ENCODE measurements at places on chromosomes 7 and 10. TPM values are rescaled to one million over a fixed set of nuclear protein-coding genes. Genes with fewer than 3 reads are reported as not detected.
A peak's percentile ranks its signal among the peaks of the same experiment; 100 is the strongest.

Gene SMKR1
- total RNA-seq: 2.3 TPM

Gene INHBA
- not detected for total RNA-seq

Gene CPVL
- not detected for total RNA-seq

Gene FOXI2
- total RNA-seq: not detected

Gene DLX5
- total RNA-seq: not detected

Gene FLNC
- total RNA-seq: 0.09 TPM

Gene DPYSL4
- total RNA-seq: 15.2 TPM

Gene TAS2R41
- total RNA-seq: not detected

Gene SORBS1
- total RNA-seq: 1.0 TPM

Gene KCNMA1
- total RNA-seq: 0.18 TPM

- no peak for DNase-seq
Observed at GRCh38 chr10:100303724-100304319, 17.3 kb upstream of the BLOC1S2 start.

DNA sequence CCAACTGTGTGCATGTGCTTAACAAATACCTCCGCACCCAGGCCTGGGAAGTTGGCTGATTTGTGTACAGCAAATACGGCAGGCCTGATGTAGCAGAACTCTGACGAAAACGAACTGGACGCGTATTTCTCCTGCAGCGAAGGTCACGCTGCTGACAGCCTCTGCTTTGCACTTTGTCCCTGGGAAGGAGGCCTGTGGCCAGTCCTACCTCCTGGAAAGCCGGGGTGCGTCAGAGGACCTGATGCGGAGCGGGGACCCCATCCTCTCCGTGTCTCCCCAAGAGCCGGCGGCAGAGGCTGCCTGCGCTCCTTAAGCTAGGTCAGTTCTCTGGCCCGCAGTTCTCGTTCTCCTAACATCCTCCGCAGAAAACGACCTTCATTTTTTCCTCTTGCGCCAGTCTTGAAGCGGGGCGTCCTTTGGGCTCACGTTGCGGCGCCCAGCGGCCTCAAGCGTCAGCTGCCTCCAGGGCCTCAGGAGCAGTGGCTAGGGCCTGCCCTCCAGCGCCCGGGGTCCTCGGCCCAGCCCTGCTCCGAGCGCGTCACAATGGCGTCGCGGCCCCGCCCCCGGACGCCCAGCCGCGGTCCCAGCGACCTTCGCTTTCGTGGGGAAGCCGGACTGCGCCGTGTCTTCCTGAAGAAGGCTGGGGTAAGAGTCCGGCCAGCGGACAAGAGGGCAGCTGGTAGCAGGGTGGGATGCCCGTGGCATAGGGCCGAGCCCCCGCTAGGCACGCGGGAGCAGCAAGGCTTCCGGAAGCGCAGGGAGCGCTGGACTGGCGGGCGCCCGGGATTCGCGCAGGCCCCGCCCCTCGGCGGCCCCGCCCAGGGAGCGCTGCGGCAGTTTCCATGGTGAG is at the start of gene ZNF487:
Gene ZNF487, plus strand, starts transcription at position 821 of the 850 bp plus-strand sequence. CDS start 38,703 bp downstream, outside the sequence.
- peak; percentile 92 for DNase-seq

DNA sequence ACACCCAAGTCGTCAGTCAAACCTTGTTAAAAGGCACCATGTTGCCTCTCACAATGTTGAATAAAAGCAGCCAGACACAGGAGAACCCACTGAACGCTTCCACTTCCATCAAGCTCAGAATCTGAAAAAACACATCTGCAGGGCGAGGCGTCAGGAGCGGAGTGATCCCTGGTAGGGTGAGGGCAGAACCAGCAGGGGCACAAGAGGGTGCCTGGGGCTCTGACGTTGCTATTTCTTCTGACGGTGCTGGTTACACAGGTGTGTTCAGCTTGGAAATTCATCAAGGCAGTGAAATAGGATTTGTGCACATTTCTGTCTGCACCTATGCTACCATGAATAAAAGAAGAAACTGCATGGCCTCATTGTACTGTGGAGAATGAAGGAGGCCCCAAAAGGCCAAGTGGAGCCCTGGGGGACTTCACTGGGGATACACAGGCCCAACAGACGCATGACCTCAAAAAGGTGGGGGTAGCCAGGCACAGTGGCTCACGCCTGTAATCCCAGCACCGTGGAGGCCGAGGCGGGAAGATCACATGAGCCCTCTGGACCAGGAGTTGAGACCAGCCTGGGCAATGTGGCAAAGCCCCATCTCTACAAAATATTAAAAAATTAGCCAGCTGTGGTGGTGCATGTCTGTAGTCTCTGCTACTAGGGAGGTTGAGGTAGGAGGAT is 19.2 kb upstream of the NCAPG2 start:
- DNase-seq: no peak

DNA sequence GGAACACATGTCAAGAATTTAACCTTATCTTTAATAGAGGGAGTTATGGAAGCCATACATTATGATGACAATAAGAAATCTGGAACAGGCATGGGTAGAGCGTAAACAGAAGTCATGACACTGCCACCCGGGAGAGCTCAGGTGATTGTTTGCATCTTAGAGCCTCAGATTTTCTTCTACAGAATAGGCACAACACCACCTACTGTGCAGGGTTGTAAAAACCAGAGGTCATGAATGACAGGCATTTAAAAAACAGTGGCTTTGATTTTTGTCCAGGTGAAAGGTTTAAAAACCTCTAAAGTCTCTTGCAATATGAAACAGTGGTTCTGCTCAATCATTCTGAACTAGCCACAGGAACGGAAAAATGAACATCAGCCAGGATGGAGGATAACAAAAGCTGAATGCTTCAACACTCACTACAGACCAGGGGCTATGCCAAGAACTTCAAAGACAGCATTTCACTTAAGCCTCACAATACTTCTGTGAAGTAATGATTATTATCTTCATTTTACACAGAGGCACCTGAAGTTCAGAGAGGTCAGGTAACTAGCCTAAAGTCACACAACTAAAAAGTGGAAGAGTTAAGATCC is 123.8 kb downstream of the SLC25A13 start:
- no peak for DNase-seq

GRCh38 chr7:136617176-136617575 is 251.3 kb upstream of the CHRM2 start:
- no peak for DNase-seq

DNA sequence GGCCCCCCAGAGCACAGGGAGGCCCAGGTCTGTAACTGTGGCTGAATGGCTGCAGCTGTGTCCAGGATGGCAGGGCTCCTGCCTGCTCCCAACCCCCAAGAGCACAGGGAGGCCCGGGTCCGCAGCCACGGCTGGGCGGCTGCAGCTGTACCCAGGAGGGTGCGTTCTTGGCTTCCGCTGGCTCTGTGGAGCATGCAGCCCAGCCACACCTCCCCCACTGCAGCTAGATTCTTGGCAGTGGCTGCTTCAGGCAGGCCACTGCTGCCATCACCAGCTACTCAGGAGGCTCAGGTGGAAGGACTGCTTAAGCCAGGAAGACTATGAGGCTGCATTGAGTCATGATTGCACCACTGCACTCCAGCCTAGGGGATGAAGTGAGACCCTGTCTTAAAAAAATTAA is 27.9 kb downstream of the C7orf25 start:
- DNase-seq: no peak

DNA sequence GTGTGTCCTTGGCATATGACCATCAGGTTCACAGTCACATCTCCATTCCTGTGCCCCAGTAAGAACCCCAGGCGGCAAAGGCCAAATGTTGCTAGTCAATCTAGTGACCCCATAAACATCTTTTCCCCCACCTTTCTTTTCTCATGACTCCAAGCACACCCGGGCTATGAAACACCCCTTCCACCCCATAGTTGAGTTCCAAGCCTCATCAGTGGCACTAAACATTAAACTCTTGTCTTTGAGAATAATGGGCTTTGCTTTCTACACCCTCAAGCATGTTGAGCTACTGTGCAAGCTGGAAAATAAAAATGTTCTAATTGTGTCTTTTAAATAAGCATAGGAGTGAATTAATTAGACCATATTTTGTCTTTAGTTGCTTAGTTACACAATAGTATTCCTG is 9.4 kb downstream of the ARID5B start:
- no peak for DNase-seq

DNA sequence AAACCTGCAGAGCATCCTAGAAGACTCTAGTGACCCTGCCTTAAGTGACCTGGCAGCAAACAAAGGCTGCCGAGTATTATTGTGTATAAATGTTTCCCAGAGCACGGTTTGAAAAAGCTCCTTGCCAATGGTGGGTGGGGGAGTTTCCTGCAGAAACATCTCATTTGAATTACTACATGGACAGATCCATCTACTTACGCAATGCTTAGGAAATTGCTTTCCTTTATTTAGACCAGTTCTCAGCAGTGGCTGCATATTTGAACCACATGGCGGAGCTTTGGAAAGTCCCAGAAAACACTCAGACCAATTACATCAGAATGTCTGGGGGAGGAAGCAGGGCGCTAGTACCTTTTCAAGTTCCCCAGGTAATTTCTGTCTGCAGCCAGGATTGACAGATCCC is 560.9 kb downstream of the SDK1 start:
- peak; percentile 9 for DNase-seq

DNA sequence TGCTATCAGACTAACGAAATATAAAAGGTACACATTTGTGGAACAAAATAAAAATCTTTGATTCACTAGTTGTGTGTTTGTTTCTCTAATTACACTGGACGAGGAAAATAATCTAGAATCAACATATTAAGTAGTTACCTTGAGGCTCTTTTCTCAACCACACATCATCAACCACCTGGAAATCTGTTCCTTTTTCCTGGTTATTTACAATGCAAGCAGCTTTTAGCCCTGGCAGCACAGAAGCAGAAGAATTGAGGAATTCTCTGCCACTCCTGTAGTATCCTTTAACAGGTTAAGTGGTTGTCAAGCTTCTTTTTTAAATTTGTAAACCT is 23.7 kb downstream of the NUP42 start:
- no peak for DNase-seq

GRCh38 chr10:115483294-115483693 is 390.1 kb downstream of the ATRNL1 start:
- DNase-seq: no peak

- no peak for DNase-seq
Observed at GRCh38 chr10:3750006-3750816, 34.8 kb downstream of the KLF6 start.

DNA sequence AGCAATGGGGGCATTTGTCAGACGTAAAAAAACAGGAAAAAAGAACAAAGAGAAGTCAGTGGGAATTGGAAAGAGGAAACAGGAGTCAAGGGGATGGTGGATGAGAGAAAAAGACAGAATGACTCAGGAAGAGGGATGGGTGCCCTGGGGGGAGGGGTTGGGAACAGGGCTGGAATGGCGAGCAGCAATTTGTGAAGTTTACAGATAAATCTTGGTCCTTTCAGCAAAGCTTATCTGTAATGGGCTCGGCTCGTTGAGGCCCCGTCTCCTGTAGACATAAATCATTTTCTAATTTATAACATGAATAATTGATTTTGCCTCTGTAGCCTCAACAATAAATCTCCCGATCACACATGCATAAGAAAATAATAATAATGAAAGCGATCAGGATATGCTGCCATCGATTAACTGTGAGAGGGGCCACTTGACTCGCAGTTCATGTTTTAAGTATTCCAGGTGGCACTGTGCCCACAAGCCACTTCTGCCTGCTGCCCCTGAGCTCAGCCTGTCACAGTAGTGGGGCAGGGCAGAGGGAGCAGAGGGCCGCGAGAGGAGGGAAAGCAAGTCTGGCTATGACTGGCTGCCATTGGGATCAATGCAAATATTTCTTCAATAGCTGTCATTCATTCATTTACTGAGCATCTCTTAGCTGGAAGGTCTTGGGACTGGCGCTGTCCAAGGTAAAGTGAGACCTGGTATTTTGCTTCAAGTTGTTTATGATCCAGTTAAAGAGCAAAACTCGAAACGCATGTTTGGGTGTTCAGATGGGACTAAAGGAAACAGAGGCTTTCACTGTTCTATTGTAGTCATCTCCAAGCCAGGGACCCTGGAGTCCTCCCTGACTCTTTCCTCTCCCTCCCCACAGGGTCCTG is 47.4 kb upstream of the R3HCC1L start:
- no peak for DNase-seq

DNA sequence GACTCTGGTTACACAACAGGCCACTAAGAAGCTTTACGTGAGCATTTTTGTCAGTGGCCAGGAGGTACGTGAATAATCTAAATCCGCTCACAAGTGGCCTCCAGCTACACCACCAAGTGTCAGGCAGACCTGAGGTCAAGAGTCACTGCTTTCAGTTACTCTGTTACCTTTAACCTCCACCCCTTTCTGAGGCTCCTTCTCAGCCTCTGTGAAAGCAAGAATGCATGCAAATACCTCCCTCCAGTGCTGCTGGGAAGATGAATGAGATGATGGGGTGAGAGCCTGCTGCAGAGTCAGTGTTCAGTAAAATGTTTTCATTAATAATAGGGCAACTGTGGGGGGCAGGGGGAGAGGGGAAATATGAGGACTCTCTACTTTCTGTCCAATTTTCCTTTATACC is 11.2 kb downstream of the DDC start:
- DNase-seq: no peak

DNA sequence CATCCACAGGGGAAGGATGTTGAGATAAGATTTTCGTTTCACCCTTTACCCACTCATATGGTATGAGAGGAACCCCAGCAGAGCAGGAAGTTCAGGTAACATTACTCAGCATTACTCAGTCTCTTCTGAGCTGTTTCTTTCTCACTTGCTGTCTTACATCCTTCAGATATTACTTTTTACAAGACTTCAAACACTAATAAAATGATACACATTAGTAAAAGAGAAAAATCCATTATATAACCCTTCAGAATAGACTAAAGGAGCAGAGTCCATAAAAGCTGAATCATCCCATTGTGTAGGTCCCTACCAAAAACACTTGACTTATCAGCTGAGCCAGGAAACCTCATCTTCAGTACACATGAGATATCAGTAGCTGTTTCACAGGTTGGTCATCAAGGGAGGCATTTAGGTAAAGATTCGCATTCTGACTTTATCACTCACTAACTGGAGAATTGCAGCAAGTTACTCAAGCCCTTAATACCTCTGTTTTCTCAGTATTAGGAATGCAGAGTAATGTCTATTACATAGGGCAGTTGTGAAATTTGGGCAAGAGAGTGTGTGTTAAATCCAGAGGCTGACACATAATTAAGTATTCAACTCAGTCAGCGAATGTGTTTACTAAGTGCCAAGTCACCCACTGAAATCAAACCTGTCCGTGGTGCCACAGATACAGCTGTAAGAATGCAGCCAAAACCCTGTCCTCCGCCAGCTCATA is 44.7 kb downstream of the KLF6 start:
- DNase-seq: peak; percentile 38

GRCh38 chr10:32054094-32054493 is 2.1 kb downstream of the KIF5B start:
- DNase-seq: no peak

DNA sequence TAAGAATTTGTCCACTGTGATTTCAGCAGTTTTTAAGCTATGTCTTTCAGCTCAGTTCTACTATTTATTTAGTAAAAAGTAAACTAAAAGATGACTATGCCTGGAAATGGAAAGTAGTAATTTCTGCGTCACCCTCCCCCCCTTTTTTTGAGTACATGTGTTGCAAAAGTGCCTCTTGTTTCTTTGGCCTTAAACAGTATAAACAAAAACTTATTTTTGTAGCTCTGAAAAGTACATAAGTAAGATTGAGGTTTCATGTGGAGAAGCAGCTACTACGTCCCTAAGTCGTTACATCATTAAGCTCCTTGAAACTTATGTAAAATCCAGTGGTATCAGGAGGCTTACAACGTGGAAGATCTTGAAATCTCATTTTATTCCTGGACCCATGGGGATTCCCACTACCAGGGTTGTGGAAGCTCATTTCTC is 46.3 kb upstream of the HBP1 start:
- DNase-seq: no peak

- no peak for DNase-seq
Observed at GRCh38 chr10:8304861-8305260, 250.4 kb downstream of the GATA3 start.

- peak; percentile 10 for DNase-seq
Observed at GRCh38 chr10:116132780-116133399, 140.1 kb downstream of the GFRA1 start.

GRCh38 chr7:142716596-142716995 is 32.7 kb upstream of the PRSS1 start:
- DNase-seq: no peak

GRCh38 chr7:98879198-98879978 is 1.1 kb downstream of the TRRAP start:
- peak; percentile 80 for DNase-seq
